ENCODE measurements at places on chromosomes 2 and 18.

- DNase-seq, result no peak
- peaks cover 19% of the 10 kb centered on the region for H3K4me1 ChIP-seq
- H3K27ac ChIP-seq, result no peak overlapping the region
- no peak overlapping the region for H3K4me3 ChIP-seq
- no peaks in the 10 kb centered on the region for H3K27me3 ChIP-seq
These were observed 133.6 kb downstream of the MYCN start for GRCh38 chr2:16073921-16074425.

GRCh38 chr2:204738721-204739120, 193.4 kb downstream of the PARD3B start:
- no peak for DNase-seq
- H3K27ac ChIP-seq, result no peak overlapping the region
- H3K4me1 ChIP-seq, result no peaks in the 10 kb centered on the region
- H3K4me3 ChIP-seq, result no peak overlapping the region

DNA sequence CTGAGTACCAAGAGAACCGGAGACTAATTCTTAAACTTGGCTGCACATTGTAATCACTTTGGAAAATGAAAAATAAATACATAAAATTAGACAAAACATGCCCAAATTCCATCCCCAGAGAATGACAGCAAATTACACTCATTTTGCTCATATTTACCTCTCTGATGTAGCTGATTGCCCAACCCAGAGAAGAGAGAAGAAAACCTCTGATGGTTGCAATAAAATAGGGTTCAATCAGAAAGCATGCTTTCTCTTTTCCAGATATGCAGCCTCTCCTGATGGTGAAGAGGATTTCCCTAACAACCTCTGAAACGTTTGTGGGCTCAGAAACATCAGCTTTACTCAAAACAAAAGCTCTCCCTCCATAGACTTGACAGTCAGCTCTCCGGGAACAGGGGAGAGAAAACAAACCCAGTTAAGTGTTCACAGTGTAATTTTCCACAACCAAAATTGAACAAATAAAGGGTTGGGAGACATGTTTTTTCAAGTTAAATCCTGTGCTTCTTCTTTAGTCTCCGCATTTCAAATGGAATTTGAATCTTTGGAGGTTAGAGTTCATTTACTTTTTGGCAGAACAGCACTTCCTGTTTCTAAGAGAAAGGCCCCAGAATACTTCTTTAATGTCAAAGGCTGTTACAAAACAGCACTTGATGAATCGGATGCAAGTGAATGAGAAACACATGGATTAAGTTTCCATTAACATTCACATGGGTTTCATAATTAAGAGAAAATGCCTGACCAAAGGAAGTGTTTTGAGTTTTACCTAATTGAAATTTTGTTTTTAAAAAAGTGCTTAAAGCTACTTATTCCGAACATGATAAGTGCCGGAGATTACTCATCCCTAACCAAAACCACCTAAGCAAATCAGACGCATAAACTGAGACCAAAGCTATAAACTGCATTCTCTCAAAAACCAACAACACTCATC, 570.1 kb upstream of the SYT4 start:
- H3K4me3 ChIP-seq, result no peak overlapping the region
- H3K4me1 ChIP-seq, result no peaks in the 10 kb centered on the region
- no peaks in the 10 kb centered on the region for H3K27me3 ChIP-seq

GRCh38 chr2:2590141-2590540, 259.1 kb upstream of the MYT1L start:
- peak; percentile 22 for DNase-seq
- H3K27me3 ChIP-seq, result no peaks in the 10 kb centered on the region
- H3K4me1 ChIP-seq, result no peaks in the 10 kb centered on the region
- H3K36me3 ChIP-seq, result no peaks in the 10 kb centered on the region
- no peak overlapping the region for H3K27ac ChIP-seq

DNA sequence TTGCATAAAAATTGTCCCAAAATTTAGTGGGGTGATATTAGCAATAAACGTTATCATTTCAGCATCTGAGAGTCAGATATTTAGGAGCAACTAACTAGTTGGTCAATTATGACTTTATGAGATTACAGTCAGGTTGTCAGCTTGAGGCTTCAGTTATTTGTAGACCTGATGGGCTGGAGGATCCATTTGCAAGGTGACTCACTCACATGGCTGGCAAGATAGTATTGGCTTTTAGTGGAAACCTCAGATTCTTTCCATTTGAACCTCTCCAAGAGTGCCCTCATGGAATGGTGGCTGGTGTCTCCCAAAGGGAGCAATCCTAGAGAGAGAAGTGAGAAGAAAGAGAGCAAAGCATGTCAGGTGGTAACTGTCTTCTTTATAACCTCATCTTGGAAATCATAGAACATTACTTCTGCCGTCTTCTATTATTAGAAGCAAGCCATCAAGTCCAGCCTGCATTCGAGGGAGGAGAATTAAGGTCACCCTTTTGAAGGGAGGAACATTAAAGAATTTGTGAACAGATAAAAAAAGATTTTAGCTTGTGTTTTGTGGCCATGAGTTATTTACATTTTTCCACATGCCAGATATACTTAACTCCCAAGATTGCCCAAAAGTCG, 92.5 kb downstream of the HAUS1 start:
- H3K27me3 ChIP-seq, result no peaks in the 10 kb centered on the region
- no peak overlapping the region for H3K4me3 ChIP-seq
- H3K4me1 ChIP-seq, result no peaks in the 10 kb centered on the region
- H3K36me3 ChIP-seq, result no peaks in the 10 kb centered on the region
- DNase-seq, result no peak

DNA sequence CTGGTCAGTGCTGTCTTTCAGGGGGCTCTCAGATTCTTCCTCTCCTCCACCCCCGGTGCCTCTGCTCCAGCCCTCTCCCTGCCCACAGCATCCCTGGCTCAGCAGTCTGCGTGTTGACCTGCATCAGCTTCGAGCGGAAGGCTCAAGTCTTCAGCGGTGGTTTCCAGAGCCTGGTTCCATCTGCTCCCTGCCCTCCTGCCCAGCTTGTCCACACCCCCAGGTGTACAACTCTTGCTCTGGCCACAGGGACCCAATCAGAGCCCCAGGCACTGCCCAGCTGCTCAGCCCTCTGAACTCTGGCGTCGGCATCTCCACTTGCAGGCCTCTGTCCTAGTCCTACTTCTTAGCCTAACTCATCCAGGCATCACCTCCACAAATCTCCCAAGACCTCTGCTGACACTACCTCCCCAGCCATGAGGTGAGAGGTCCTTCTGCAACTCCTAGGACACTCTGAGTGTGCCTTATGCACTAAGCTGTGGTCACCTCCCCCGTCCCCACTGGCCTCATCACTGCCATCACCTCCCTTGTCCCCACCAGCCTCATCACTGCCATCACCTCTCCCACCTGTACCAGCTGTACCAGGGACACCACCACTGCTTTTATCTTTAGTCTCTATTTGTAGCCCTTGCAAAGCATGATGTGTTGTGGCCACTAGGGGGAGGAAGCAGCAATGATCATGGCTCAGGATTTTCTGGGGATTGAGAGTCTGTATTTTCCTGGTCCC, 60.9 kb downstream of the EDAR start:
- no peak overlapping the region for H3K4me3 ChIP-seq
- H3K36me3 ChIP-seq, result no peaks in the 10 kb centered on the region
- H3K4me1 ChIP-seq, result no peaks in the 10 kb centered on the region
- no peak overlapping the region for H3K27ac ChIP-seq

DNA sequence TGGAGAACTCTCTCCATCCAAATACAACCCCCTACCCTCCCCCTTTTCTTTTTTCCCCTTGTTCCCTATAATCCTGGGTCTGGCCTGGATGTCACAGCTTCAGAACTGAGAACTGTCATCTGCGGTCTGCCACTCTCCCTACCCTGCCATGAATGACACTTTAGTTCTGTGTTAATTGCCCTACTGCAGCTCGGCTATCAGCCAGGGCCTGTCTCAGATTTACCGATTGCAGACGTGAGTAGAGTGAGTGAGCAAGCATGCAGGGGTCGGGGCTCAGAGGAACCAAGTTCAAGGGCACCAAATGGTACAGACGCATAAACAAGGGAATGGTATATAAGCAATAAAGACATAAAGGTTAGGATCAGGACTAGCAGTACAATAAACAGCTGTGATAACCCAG, 967.8 kb downstream of the BCL11A start:
- H3K4me3 ChIP-seq, result no peak overlapping the region
- H3K4me1 ChIP-seq, result peaks cover 14% of the 10 kb centered on the region
- H3K36me3 ChIP-seq, result no peaks in the 10 kb centered on the region
- H3K27me3 ChIP-seq, result no peaks in the 10 kb centered on the region
- peak; percentile 53 for DNase-seq

- H3K27ac ChIP-seq, result no peak overlapping the region
- H3K27me3 ChIP-seq, result no peaks in the 10 kb centered on the region
- no peak overlapping the region for H3K4me3 ChIP-seq
- DNase-seq, result no peak
These were observed 240.1 kb downstream of the IRS1 start for GRCh38 chr2:226559536-226559935.

DNA sequence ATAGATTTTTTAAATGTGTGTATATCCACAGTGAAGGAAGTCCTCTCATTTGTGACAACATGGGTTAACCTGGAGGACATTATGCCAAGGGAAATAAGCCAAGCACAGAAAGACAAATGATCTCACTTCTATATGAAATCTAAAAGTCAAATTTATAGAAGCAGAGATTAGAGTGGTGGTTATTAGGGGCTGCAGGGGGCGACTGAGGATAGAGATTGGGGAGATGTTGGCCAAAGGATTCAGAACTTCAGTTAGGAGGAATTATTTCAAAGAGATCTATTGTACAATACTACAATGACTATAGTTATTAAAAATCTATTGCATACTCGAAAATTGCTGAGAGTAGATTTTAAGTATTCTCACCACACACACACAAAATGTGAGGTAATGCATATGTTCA, 252.4 kb upstream of the SLC39A10 start:
- H3K27ac ChIP-seq, result no peak overlapping the region
- H3K36me3 ChIP-seq, result no peaks in the 10 kb centered on the region
- H3K4me1 ChIP-seq, result no peaks in the 10 kb centered on the region
- H3K4me3 ChIP-seq, result no peak overlapping the region
- DNase-seq, result no peak
- no peaks in the 10 kb centered on the region for H3K27me3 ChIP-seq

DNA sequence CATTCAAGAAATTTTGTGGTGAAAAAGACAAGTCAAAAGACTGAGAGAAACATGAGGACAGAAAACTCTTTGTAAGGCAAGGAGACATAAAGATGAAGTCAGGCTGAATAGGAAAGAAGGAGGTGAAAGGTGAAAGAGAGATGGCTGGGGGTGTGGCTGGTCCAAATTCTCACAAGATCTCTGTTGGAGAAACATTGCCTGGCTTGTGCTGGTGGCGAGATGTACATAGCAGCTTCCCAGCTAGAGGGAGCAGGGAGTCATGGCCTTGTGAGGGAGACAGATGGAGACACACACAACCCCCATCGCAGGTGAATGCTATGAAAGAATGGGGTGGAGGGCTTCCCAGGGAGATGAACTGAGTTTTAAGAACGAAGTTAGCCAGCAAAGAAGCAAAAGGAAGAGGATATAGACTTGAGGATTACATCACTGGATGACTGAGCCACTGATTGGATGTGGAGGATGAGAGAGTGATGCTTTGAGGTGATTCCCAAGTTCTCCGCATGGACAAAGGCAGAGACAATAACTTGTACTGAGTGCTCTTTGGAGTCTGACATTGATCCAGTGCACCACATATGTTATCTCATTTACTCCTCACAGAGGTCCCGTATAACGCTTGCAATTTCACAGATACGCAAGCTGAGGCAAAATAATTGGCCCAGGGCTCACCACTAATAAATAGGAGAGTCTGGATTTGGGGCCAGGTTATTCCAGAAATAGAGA, 3.7 kb upstream of the EMX1 start:
- H3K36me3 ChIP-seq, result no peaks in the 10 kb centered on the region
- H3K27me3 ChIP-seq, result peaks cover 99% of the 10 kb centered on the region
- DNase-seq, result peak; percentile 64
- peaks cover 8% of the 10 kb centered on the region for H3K4me1 ChIP-seq

- H3K4me3 ChIP-seq, result no peak overlapping the region
- DNase-seq, result no peak
- H3K27ac ChIP-seq, result no peak overlapping the region
- no peaks in the 10 kb centered on the region for H3K4me1 ChIP-seq
- no peaks in the 10 kb centered on the region for H3K27me3 ChIP-seq
- peaks cover 73% of the 10 kb centered on the region for H3K36me3 ChIP-seq
These were observed 23.4 kb downstream of the EIF4E2 start for GRCh38 chr2:232573771-232574435.

DNA sequence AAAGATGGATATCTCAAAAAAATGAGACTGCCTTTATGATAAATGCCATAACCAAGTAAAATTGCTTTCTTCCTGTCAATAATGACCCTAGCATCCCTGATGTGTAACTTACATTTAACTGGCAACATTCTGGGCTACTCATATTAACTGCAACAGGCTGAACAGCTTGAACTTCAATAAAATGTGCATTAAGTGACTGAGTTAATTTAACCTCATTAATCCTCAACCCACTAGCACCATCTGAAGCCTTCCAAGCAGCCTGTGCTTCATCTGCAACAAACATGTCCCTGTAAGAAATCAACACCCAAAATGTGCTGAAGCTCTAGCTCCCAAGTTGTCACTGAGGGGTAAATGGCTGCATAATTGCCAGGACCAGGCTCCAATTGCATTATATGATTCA, 296.2 kb upstream of the ZC3H15 start:
- H3K36me3 ChIP-seq, result no peaks in the 10 kb centered on the region
- H3K27me3 ChIP-seq, result no peaks in the 10 kb centered on the region
- H3K4me1 ChIP-seq, result no peaks in the 10 kb centered on the region
- no peak overlapping the region for H3K27ac ChIP-seq

DNA sequence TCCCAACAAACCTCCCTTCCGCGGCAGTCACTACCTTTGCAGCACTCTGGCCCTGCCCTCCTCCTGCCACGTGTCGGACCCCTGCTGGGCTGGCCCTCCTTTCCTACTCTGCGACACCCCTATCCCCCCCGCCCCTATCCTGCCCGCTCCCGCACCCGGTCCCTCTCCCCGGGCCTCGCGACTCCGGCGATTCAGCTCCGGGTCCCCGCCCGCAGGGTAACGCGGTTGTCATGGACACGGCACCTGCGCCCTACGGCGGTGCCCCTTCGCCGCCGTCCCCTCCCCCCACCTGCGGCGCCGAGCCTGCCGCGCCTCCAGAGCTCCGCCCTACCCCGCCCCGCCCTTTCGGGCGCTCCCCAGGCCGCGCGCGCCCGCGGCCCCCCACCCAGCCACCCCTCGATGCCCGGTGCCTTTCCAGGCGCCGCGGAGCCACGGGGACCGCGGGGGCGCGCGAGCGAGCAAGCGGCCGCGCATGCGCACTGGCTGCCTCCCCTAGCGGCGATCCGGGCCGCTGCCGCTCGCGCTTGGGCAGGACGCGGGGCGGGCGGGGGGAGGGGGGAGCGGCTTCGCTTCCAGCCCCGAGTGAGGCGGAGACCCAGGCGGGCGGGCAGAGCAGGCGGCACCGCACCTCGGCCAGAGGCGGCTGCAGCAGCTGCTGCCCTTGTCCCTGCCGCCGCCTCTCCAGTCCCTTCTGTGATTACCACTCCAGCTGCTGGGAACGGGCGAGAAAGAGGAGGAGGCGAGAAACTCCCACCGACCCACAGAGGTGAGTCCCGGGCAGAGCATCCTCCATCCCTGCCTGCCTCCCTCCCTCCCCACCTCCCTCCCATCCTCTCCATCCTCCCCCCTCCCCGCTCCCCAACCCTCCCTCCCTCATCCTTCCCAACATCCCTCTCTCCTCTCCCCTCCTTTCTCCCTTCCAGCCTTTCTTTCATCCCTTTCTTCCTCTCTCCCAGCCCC, at the start of gene CTNNA2:
Gene CTNNA2, plus strand, starts transcription at position 610 of the 960 bp plus-strand sequence.
- H3K4me1 ChIP-seq, result no peaks in the 10 kb centered on the region
- no peak within 1 kb of the TSS for H3K27ac ChIP-seq

- no peaks in the 10 kb centered on the region for H3K27me3 ChIP-seq
- H3K4me3 ChIP-seq, result no peak overlapping the region
- DNase-seq, result no peak
- H3K27ac ChIP-seq, result no peak overlapping the region
- no peaks in the 10 kb centered on the region for H3K4me1 ChIP-seq
These were observed 123.5 kb downstream of the OSBPL6 start for GRCh38 chr2:178317811-178318210.
